Kidney (tissue), 22 donors: ENCODE measurements at places on chromosomes 4 and X. TPM values are rescaled to one million over a fixed set of nuclear protein-coding genes. Genes with fewer than 3 reads are reported as not detected.

SCML2 gene
- polyA plus RNA-seq: 1.3 TPM

GRCh38 chrX:74536152-74536831 is 78.1 kb downstream of the RLIM start:
- peak; percentile 91 for DNase-seq

- DNase-seq: no peak
Observed at GRCh38 chrX:29083823-29084222, 496.6 kb downstream of the IL1RAPL1 start.

- peak; percentile 57 for DNase-seq
Observed at GRCh38 chr4:98994474-98995182, 893 bp upstream of the METAP1 start.

DNA sequence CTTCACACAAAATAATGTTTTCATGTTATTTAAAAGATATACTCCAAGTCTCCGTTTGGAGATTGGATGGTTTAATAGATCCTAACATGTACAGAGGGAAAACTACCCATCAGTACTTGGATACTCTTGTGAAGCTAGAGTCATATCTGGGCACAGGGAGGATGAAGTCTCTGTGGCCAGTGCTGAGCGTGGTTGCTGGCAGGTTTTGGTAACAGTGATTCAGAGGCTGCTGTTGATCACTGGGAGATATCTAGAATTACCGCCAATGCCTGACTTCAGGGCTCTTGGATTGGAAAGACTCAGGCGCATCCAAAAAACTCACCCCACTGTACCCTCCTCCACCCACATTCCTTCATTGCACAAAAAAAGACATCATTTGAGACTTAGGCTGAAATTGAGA is 107.2 kb upstream of the PGRMC2 start:
- DNase-seq: no peak

DNA sequence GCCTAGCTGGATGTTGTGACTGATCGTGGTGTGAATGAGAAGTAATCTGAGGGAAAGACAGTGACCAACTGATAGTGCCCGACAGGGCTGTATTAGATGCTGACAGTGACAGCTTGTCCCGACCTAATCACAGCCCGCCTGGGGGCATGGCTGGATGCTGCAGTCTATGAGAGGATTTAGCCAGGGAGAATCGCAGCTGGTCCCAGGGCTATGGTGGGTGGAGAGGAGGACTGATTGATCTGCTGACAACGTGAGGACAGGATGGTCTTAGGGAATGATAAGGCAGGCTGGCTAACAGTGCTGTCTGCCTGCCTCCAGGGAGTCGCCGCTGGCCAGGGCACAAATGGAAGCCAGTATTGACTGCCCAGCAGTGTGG is 621 bp upstream of the SUV39H1 start:
- no peak for DNase-seq

DNA sequence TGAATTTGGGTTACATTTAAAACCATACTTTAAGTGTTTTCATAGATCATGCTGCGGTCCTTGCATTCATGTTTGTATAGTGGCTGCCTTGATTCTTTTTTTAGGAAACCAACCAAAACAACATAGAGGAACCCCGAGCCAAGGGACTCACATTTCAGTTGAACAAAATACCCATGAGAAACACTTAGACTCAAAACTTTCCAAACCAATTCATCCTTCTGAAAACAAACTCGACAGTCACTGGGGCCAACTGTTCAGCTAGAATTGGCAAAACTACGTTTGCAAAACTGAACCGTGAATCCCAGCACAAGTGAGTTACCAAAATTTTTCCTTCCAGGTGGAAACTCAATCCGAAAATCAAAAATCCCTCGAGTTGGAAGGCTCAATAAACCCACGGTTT is 1.4 kb downstream of the ADGRA3 start:
- DNase-seq: peak; percentile 24

GRCh38 chr4:108751321-108751720 is 11.5 kb downstream of the ETNPPL start:
- no peak for DNase-seq

FRMD7 gene
- 2.5 TPM for polyA plus RNA-seq

GRCh38 chr4:91268913-91269312 is 1034.9 kb upstream of the GRID2 start:
- no peak for DNase-seq

ANK2 gene
- 125 TPM for polyA plus RNA-seq

MFAP3L gene
- polyA plus RNA-seq: 18.4 TPM

TEX13B gene
- polyA plus RNA-seq: not detected

DNA sequence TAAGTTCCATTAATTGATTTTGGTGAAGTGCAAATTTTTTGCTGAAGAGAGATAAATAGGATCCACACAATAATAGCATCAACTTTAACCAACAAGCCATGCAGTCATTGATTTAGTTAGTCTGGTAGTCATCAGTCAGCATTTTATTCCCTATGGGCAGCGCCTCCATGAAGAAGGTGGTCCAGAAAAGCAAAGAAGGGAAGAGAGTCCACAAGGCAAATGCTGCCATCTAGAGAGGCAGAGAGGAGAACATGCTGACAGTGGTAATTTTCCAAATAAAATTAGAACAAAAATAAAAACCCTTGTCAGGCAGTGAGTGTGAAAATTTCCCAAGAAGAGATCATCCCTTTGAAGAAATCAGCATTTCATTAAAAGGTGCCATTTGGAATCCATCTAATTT is 366.7 kb upstream of the FAM241A start:
- DNase-seq: no peak

DNA sequence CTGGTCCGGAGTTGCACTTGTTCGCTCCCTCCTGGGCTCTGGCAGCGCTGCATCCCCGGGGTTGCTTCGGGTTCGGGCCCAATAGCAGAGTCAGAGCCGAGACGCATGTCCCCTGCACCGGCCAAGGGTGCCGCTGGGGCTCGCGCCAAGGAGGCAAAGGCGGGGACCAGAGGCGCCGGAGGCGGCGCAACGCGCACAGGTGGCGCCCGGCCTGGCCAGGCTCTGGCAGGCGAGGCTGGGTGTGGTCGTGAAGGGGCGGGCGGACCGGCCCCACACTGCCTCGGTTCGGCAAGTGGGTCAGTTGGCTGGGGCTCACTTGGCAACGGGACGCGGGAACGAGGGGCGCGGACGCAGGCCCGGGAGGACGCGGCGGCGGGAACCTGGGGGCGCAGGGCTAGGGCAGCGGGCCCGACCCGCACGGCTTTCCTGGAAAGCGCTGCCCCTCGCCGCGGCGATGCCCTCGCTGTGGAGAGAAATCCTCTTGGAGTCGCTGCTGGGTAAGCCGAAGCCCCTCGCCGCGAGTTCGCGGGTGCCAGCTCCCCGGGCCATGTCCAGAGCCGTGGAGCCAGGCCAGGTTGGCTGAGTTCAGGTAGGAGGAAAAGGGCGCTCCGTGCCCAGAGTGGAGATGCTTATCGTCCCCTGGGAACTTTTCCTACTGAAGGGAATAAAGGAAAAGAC is at the start of gene CWH43:
CWH43 (plus strand) TSS at position 300 of the 678 bp plus-strand sequence; CDS start at position 455, 155 bp downstream.
- peak; percentile 29 for DNase-seq

ELF4 gene
- 2.6 TPM for polyA plus RNA-seq

PHKA1 gene
- polyA plus RNA-seq: 2.6 TPM

RASL11B gene
- polyA plus RNA-seq: 45.9 TPM

DNA sequence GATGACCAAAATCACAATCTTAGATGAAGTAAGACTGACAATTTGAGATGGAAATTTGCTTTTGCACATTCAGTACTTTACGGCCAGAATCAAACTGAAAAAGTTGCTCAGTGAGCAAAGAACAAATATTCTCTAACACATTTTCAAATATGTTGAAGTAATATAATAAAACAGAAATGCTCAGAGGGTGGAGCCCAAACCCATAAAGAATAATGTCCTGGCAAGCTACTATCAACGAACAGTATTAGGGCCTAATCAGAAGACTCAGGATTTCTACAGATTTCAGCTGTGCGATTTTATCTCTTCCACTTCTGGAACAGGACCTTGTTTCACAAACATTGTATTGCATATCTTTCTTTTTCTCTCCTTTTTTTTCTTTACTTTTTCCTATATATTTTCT is 505.0 kb downstream of the TECRL start:
- no peak for DNase-seq

MCF2 gene
- 2.2 TPM for polyA plus RNA-seq

TMEM164 gene
- polyA plus RNA-seq: 16.9 TPM

- DNase-seq: no peak
Observed at GRCh38 chr4:184669251-184669650, 19.7 kb downstream of the PRIMPOL start.

SHROOM2 gene
- 3.5 TPM for polyA plus RNA-seq

GRCh38 chr4:168717847-168718246 is 221.0 kb downstream of the PALLD start:
- no peak for DNase-seq

DNA sequence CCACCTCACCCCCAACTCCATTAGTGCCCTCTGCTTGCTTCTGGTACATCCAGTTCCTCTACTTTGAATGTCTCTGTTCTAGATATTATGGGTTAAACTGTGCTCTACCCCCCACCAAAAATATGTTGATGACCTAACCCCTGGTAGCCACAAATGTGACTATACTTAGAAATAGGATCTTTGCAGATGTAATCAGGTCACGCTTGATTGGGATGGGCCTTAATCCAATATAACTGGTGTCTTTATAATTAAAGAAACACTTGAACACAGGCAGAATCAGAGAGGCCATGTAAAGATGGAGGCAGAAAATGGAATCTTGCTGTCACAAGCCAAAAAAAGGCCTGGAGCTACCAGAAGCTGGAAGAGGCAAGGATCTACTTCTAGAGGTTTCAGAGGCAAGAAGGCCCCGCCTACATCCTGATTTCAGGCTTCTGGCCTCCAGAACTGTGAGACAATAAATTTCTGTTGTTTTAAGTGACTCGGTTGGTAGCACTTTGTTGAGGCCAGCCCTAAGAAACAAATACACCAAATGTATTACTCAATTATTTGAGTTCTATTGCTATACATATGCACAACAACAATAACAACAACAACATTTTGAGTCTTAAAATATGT is 220.0 kb downstream of the PPP3CA start:
- no peak for DNase-seq

DNA sequence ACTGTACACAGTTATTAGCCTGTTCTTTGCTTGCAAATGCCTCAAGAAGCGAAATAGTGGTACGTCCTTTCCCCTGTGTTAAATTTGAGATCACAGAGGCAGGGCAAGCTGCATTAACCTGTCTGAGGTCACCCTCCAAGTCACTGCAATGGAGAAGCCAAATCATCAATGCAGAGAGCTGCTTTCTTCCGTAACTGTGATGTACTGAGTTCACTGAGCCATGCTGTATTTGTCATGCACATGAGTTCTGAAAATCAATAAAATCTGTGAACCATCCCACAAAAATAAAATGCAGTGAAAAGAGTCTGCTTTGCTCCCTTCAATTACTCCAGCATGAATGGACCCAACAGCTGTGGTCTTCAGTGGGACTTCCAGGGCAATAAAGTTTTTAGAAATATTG is 393.5 kb downstream of the KCNIP4 start:
- no peak for DNase-seq
